ENCODE measurements at places on chromosomes 13 and 19.

- no peak for DNase-seq
These were observed 6.9 kb downstream of the EDNRB start for GRCh38 chr13:77911751-77912150.

DNA sequence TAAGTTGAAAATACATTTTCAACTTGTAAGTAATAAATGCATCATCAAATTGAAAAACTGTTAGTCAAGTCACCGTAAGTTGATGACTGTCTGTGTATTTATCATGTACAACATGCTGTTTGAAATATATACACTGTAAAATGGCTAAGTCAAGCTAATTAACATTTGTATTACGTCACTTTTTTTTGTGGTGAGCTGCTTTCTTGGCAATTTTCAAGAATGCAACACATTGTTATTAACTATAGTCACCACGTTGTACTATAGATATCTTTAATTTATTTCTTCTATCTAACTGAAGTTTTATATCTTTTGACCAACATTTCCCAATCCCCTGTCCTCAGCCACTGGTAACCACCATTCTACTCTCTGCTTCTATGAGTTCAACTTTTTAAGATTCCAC is 57.0 kb downstream of the RBM26 start:
- DNase-seq, result no peak

DNA sequence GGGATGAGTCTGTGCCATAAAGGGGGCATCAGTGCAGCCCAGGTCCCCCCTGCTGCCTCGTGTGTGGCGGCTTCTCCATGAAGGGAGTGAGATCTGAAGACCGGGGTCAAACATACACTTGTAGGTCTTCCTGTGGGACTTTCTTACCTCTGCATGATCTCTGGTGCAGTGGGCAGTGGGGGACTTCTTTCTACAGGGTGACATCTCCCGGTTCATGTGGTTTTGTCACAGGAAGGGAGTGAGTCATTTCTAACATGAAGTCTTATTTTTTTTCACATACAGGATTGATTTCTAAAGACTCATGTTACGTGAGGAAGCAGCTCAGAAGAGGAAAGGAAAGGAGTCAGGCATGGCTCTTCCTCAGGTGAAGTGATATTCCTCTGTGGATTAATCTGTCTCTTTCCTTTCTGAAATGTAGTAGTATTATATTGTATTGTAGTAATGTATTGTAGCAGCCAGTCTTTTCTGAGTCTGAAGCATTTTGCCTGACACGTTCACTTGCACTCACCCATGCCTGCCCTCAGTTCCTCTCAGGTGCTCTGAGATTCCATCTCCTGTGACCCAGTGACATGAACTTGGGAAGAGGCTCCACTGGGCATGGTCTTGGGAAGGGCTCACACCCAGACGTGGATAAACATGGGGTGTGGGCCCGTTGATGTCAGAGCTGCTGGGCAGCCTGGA is 15.7 kb downstream of the ZNF808 start:
- no peak for DNase-seq

GRCh38 chr19:33248104-33248503 is 22.5 kb upstream of the SLC7A10 start:
- DNase-seq, result no peak

Measured in tongue (tissue), 3 donors.